Pancreas (tissue), 10 donors: ENCODE measurements at places on chromosomes 13 and 19. TPM values are rescaled to one million over a fixed set of nuclear protein-coding genes. Genes with fewer than 3 reads are reported as not detected.

DNA sequence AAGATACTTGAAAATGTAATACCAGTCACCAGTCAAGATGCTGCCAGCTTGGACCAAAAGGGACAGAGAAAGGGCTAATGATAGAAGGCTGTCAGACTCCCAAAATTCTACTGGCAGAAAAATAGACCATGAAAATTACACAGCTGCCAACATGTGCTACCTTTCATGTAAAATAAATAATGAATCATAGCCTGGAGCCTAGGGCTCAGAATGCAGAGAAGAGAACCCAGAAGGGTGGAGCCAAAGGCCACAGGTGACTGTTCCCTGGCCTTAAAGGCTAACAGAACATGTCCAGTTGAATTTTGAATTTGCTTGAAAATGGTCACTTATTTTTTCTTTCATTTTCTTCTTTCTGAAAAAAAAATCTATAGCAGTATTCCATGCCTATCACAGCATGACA is 1827.0 kb upstream of the MIR17HG start:
- H3K27me3 ChIP-seq: no peaks in the 10 kb centered on the region
- DNase-seq: no peak
- no peaks in the 10 kb centered on the region for H3K36me3 ChIP-seq

Gene EMP3
- 13.1 TPM for total RNA-seq

Gene SLC17A7
- total RNA-seq: 0.53 TPM

Gene SIAH3
- total RNA-seq: not detected

DNA sequence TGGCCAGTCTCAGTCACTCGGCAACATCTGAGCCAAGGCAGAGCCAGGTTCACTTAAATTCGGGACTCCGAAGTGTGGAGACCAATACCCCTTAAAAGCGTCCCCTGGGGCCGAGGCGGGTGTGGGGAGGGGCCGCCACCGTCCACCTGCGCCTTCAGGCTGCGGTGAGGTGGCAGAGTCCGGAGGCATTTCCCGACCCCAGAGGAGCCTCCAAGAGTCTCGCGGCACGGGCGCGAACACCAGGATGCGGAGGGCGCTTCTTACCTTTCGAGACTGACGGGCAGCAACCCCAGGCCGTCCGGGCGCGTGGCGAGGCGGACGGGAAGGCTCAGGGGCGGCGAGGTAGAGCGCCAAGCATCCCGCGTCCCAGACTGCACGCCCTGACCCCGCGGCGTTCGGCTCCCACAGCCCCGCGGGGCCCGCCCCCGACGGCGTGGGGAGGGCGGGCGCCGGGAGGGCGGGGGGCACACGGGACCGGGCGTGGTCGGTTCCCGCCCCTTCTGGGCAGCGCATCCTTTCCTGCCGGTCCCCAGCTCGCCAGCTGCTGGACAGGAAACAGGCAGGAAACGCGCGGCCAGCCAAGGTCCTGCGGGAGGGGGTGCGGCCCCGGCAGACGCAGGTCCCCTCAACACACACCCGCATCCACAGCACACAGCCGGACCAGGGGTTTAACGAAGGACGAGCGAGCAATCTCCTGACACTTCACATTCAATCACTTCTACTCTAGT is at the start of gene THSD1:
Gene THSD1 (minus strand): TSS at position 406 of the 728 bp plus-strand sequence. CDS start 3,572 bp downstream, outside the sequence.
- H3K36me3 ChIP-seq: no peaks in the 10 kb centered on the region
- H3K4me1 ChIP-seq: no peaks in the 10 kb centered on the region
- H3K27ac ChIP-seq: no peak within 1 kb of the TSS
